HCEC 1CT (cell line): ENCODE measurements at places on chromosomes 4 and X.
A peak's percentile ranks its signal among the peaks of the same experiment; 100 is the strongest.

DNA sequence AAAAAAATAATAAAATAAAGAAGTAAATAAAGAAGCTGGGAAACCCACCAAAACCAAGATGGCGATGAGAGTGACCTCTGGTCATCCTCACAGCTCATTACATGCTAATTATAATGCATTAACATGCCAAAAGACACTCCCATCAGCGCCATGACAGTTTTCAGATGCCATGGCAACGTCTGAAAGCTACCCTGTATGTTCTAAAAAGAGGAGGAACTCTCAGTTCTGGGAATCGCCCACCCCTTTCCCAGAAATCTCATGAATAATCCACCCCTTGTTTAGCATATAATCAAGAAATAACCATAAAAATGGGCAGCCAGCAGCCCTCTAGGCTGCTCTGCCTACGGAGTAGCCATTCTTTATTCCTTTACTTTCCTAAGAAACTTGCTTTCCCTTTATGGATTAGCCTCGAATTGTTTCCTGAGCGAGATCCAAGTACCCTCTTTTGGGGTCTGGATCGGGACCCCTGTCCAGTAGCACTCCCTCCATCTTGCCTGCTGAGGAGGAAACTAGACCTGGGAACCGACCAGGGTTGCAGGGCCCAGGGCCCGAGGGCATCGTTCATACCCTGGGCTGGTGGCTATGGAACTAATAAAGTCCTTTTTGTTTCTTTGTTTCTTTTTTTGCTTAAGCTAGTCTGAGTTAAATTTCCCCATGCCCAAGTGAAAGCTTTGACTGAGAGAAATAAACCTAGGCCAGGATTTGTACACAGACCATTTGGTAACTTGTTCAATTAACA is 30.9 kb downstream of the HTT-AS start:
- DNase-seq: no peak

GRCh38 chr4:105145903-105146275 is 787 bp upstream of the TET2 start:
- no peak for DNase-seq

DNA sequence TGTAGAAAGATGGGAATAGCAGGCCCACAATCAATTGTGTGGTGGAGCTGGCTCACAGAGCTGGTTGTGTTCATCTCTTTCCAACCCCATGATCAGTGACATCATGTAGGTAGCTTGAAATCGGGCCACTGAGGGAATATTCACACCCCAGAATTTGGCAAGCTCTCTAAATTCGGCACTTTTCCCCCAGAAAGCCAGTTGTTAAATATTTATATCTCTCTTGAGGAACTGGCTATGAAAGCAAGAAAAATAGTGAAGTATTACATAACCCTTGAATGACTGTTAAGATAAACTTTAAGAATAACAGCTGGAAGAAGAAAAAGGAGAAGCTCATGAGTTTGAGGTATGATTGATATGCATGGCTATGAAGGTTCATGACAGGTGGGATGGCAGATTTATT is 38.9 kb downstream of the GPRIN3 start:
- no peak for DNase-seq

DNA sequence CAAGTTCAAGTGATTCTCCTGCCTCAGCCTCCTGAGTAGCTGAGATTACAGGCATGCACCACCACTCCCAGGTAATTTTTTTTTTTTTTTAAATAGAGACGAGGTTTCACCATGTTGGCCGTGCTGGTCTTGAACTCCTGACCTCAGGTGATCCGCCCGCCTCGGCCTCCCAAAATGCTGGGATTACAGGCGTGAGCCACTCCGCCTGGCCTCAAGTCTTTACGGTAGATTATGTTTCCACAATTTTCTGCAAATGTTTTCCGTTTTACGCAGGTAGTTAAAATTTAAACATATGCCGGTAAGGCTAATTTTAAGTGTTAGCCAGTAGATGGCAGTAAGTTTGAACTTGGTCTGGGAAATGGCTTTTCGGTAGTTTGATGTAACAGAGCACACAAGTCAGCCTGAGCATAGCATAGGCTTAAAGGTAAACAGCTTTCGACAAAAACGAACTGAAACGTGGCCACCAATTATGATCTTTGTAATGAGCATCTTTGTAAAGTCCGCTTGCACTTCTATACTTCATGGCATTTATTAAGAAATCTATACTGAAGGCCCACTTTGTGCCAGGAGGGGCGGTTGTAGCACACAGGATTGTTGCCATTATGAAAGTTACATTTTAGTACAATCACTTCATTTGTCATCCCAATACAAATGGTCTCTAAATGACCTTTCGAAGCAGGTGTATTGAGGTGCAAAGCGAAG is 31.1 kb downstream of the CCKAR start:
- peak; percentile 46 for DNase-seq

DNA sequence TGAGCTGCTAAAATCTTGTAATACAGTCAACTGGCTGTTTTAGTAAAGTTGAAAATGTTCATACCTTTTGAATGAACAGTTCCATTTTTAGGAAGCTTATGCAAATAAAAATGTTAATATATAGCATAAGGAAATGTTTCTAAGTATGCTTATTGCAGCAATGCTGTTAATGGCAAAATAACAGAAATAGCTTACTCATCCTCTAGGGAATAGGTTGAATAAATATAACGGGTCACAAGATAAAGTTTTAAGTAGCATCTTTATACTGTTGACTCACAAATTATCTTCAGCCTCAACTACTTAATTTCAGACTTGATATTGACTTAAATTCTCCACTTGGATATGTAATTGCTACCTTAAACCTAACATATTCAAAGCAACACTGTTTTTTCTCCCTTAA is 27.7 kb downstream of the HERC3 start:
- DNase-seq: no peak

DNA sequence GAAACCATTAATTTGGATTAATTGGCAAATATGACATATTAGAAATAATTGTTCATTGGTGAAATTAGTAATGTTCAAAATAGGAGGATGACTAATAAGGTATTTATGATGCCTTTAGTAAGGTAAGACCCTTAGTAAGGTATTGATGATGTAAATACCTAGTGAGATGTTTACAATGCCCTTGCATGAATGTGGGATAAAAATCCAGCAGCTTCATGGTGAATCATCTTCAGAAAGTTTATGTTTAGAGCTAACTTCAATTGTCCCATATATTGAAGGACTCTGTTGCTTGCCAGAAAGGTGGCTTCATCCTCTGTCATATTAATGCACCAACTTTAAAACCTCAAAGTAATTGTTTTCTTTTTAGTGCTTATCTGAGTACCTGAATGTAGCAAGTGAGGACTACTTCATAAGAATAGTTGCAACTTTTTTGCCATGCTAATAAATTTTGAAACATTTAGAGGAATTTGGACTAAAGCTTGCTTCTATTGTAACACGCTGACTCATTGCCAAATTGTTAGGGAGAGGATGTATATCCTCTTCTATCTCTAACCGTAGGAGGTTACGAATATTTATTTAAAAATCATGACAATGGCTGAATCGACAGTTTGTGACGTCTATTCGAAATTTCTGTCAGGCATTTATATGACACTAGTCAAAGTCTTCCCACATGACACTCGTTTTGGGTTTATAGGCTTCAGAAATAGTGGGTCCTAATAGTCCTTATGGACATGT is 174.1 kb upstream of the HS3ST1 start:
- DNase-seq: no peak

DNA sequence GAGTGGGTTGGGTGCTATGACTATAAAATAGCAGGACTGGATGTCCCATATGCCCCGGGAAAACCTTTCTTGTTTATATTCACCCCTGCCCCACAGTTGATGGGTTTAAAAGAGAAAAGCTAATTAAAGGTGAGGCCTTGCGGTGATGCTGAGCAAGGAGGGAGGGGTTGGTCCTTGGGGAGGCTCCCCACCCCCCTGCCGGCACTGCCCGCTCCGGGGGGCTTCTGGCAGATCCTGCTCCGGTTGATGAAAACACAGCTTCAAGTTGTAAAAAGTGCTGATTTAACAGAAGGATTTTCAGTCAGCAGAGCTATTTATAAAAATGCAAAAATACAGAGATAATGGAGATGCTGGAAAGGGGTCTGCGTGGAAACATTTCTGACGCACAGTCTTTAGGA is 68.6 kb downstream of the MTMR1 start:
- no peak for DNase-seq
